ENCODE measurements at places on chromosomes 4 and X. TPM values are rescaled to one million over a fixed set of nuclear protein-coding genes. Genes with fewer than 3 reads are reported as not detected.

GRCh38 chrX:40164751-40165150 lies 67.0 kb upstream of the BCOR start:
- DNase-seq, result no peak

The KLHL4 gene
- total RNA-seq, result not detected

- no peak for DNase-seq
Observed at GRCh38 chrX:3777416-3777815, 64.0 kb upstream of the PRKX start.

The TIGD2 gene
- 8.6 TPM for total RNA-seq

GRCh38 chr4:138826754-138827153 lies 188.8 kb upstream of the NOCT start:
- no peak for DNase-seq

DNA sequence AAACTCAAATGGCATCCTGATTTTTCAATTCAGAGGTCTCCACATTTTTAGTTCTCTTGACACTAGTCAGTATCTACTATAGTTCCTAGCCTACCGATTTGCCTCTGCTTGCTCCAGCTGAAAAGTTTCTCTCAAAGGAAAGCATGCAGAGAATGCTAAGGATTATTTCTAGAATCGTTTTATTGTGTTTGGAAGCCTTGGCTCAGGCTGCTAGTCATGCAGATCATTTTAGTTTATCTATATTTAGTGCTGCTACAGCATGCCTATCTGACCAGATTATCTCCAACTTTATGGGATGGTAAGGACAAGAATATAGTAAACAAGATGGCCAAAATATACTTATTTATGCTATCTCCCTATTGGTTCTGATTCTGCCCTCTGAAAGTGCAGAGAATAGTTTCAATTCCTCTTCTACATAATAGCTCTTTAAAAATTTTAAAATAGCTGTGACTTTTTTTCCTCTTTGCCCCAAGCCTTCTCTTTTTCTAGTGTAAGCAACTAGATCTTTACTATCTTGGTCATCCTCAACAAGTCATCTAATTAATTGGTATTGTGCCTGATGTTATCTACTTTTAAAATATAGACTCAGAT lies 15.7 kb upstream of the DRP2 start:
- no peak for DNase-seq

DNA sequence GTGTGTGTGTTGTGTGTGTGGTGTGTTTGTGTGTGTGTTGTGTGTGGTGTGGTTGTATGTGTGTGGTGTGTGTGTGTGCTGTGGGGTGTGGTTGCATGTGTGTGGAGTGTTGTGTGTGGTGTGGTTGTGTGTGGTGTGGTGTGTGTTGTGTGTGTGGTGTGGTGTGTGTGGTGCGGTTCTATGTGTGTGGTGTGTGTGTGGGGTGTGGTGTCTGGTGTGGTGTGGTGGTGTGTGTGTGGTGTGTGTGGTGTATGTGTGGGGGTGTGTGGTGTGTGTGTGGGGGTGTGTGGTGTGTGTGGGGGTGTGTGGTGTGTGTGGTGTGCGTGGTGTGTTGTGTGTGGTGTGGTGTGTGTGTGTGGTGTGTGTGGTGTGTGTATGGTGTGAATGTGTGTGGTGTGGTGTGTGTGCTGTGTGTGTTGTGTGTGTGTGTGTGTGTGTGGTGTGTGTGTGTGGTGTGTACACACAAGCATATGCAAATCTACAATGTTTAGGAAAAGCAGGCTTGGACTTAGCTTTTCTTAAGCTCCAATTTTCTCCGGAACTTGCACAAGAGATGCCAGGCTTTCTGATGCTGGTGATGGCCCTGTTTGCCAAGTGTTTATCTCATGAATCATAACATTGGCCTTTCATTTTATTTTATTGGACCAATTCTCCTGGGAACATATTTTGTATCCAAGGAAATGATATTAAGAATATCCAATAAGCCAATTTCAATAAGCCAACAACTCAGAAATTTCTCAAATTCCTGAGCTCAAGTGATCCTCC lies 148.7 kb downstream of the SPATA18 start:
- no peak for DNase-seq

The AFF1 gene
- total RNA-seq, result 145 TPM

DNA sequence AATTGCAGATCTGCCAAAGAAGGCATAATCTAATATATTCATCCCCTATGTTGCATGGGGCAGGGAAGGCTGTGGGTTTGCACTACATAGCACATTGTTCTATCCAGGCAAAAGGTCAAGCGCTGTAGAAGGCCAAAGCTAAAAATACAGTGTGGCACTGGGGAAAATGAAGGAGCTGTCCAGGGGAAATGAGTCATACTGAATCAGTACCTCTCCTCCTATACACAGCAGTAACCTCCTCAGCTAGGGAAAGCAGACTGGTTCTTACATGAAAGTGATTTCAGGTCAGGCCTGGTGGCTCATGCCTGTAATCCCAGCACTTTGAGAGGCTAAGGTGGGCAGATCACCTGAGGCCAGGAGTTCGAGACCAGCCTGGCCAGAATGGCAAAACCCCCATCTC lies 31.0 kb upstream of the SLC25A4 start:
- no peak for DNase-seq

The NKX6-1 gene
- total RNA-seq, result not detected

- no peak for DNase-seq
Observed at GRCh38 chr4:174505892-174506291, 16.4 kb downstream of the HPGD start.

The VMA21 gene
- 22.7 TPM for total RNA-seq

GRCh38 chr4:41427306-41427882 lies 110.6 kb upstream of the LIMCH1 start:
- no peak for DNase-seq

The P2RY8 gene
- total RNA-seq, result 142 TPM

GRCh38 chrX:152024710-152025109 lies 50.2 kb upstream of the GABRE start:
- DNase-seq, result no peak

The ERAS gene
- total RNA-seq, result not detected

The SYTL5 gene
- total RNA-seq, result not detected

GRCh38 chr4:181637186-181638105 lies 605.8 kb upstream of the TENM3 start:
- no peak for DNase-seq

GRCh38 chrX:20037186-20037585 lies 46.3 kb upstream of the BCLAF3 start:
- DNase-seq, result no peak

GRCh38 chrX:6778544-6779503 lies 243.9 kb upstream of the VCX3A start:
- no peak for DNase-seq

The TECRL gene
- total RNA-seq, result not detected

DNA sequence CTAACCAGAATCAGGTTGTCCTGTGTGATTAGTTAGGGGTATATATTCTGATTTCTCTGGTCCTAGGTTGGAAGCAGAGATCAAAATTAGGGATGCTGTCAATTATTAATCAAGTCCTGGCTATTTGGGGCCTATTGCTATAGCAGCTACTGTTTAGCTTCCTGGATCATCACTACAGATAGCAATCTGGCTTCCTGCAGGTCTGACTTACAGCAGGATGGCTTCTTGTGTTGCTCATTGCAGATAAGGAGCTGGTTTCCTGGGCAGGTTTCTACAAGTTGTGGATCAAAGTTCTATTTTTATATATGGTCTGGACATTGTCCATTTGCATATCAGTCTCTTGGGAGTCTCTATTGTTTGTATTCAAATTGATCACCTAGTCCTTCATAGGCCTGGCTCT lies 57.7 kb upstream of the C4orf54 start:
- no peak for DNase-seq

- no peak for DNase-seq
Observed at GRCh38 chrX:31420302-31420701, 348.5 kb upstream of the FTHL17 start.

DNA sequence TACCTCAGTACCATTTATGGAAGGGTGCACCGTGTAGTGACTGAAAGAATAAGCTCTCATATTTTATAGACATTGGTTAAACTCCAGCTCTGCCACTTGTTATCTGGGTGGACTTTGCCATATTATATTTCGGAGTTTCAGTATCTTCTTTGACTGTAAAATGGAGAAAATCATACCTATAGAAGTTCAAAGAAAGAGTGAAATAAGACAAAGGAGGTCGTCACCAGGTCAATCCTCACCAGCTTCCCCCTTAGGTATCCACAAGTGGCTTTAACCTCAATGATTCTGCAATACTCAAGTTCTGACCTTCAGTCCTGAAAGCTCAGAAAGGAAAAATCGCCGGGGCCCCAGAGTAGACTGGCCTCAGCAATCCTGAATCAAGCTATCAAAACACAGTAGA lies 64.3 kb downstream of the TMEM144 start:
- DNase-seq, result no peak

- DNase-seq, result no peak
Observed at GRCh38 chr4:94669672-94670664, 87.8 kb upstream of the BMPR1B start.

DNA sequence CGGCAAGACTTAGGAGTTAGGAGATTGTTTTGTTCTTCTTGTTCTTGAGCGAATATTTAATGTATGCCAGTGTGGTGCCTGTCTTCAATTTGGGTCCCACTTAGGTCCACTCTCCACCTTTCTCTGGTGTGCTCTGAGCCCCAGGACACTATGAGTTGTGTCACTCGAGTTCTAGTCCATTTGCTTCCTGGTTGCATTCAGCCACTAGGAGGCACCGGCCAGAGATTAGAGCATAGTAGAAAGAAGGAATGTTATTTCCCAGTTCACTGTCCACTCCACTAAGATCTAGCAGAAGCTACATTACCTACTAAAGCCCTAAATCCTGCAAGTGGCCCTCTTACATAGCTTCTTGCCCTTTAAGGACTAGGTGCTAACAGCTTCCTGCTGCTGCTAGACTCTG lies 326.9 kb downstream of the NAF1 start:
- no peak for DNase-seq

DNA sequence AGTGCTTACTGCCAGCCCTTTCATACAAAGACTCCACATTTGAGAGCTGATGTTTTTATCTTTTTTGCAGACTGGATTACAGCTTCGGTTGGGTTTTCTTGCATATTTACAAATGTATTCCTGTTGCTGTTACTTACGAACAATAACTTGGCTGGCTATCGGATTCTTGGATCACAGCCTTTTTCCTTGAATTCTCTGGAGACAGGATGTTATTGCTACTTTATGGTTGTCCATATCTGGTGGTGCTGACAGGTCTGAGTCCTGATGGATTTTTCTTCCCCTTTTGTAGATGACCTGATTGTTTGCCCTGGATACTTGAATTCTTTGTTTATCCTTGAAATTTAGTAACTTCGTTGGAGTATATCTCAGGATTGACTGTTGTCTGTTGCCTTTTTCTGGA lies 77.7 kb downstream of the PDK3 start:
- DNase-seq, result no peak

The ZNF711 gene
- 7.0 TPM for total RNA-seq

DNA sequence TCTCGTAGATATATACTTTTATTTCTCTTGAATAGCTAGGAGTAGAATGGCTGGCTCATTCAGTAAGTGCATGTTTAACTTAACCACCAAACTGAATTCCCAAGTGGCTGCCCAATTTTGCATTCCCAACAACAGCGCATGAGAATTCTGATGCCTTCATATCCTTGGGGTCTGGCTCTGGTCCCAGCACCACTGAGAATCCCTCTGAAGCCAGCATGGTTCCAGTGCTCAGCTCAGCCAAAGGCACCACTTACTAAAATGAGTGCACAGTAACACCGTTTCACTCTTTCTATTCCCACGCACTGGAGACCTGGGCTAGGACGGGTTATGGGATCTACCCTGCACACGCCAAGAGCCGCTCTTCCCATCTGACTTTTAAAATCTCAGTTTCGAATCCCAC lies 60.4 kb downstream of the CASP3 start:
- DNase-seq, result no peak

- no peak for DNase-seq
Observed at GRCh38 chrX:74536832-74537371, 77.5 kb downstream of the RLIM start.

The GPRASP1 gene
- total RNA-seq, result 22.5 TPM

GRCh38 chr4:40482985-40483647 lies 146.5 kb downstream of the RBM47 start:
- no peak for DNase-seq

- DNase-seq, result no peak
Observed at GRCh38 chr4:24273136-24273535, 311.2 kb downstream of the DHX15 start.

The SLC6A14 gene
- not detected for total RNA-seq

The CYLC1 gene
- total RNA-seq, result not detected

The FAAH2 gene
- 15.6 TPM for total RNA-seq

- no peak for DNase-seq
Observed at GRCh38 chr4:148305751-148306150, 136.5 kb downstream of the NR3C2 start.
